Thoracic aorta endothelial cell (primary cell): ENCODE measurements at places on chromosomes 2 and 18. TPM values are rescaled to one million over a fixed set of nuclear protein-coding genes. Genes with fewer than 3 reads are reported as not detected.

UGT1A8 gene
- not detected in 2 replicates for total RNA-seq

ZNF385B gene
- total RNA-seq = not detected in 2 replicates

C2orf78 gene
- total RNA-seq = not detected in 2 replicates

SERPINB11 gene
- total RNA-seq = not detected in 2 replicates

SLC11A1 gene
- total RNA-seq = 0.13 TPM in 1 of 2 replicates, not detected in the other

DNER gene
- total RNA-seq = 0.07 and 0.13 TPM in 2 replicates

HPCAL1 gene
- 54.0 and 70.2 TPM in 2 replicates for total RNA-seq

NCKAP5 gene
- 0.50 and 1.5 TPM in 2 replicates for total RNA-seq

APCDD1 gene
- total RNA-seq = 0.36 and 0.53 TPM in 2 replicates

SIX3 gene
- not detected in 2 replicates for total RNA-seq

MYO3B gene
- under 0.01 TPM in 1 of 2 replicates, not detected in the other for total RNA-seq

PCARE gene
- not detected in 2 replicates for total RNA-seq

ACADL gene
- total RNA-seq = not detected in 2 replicates

ARHGAP15 gene
- not detected in 2 replicates for total RNA-seq

ERFE gene
- 0.79 and 1.2 TPM in 2 replicates for total RNA-seq

SFT2D3 gene
- 3.2 and 4.9 TPM in 2 replicates for total RNA-seq

MC5R gene
- total RNA-seq = not detected in 2 replicates

NEB gene
- 1.2 and 1.3 TPM in 2 replicates for total RNA-seq

SLC14A1 gene
- total RNA-seq = not detected in 2 replicates

MALL gene
- 102 and 223 TPM in 2 replicates for total RNA-seq
